ENCODE measurements at places on chromosomes 12 and 14.

GRCh38 chr14:88270776-88271175 is 52.3 kb downstream of the KCNK10 start:
- DNase-seq, result no peak

DNA sequence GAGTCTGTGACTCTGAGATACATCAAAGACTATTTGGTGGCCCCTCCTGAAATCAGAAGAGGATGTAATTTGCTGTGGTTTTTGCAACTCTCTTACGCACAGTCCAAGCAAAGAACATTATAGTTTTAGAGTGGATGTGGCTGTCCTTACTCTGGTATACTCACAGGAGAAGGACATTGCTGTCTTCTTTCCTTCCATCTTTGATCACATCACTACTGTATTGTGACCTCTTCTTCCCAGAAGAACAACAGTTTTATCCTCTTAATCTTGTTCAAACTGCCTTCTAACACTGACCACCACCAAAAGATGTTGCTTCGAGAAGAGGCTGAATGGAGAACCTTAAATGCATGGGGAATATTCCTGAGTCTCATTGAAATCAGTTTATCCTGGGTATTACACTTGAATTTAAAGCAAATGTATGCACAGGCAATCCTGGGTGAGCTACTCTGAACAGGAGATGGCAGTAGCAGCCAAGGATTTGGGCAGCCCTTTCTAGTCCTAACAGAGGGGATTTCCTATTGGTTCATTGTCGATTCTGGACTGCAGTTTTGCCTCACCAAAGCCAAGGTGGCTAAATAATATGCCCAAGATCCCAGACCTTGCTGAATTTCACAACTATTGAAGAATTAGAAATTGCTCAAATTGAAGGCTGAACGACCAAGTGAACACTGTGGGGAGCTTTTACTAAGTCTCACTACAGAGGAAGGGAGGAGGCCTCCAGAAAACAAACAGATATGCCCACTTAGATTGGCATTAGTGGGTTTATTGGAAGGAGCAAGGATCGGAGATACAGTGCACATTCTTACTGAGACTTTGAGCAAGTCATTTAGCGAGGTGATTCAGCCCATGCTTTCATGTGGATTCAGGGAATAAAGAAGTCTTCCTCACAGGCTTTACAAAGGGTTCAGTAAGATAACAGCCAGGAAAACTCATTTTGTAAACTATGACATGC is 282.8 kb downstream of the PAWR start:
- no peak for DNase-seq

- DNase-seq, result no peak
Observed at GRCh38 chr12:11623382-11623781, 26.1 kb upstream of the ETV6 start.

- no peak for DNase-seq
Observed at GRCh38 chr12:32478858-32479725, 79.7 kb downstream of the FGD4 start.

GRCh38 chr12:46831335-46832129 is 5.7 kb upstream of the SLC38A4 start:
- no peak for DNase-seq

- DNase-seq, result no peak
Observed at GRCh38 chr12:26768611-26769603, 64.1 kb downstream of the ITPR2 start.
